NCI-H2029 treated with DMSO at 0.1 percent for 48 hours (cell line): ENCODE measurements at places on chromosomes 11 and 22.

GRCh38 chr11:114075891-114076441 lies 16.5 kb downstream of the ZBTB16 start:
- DNase-seq: no peak

DNA sequence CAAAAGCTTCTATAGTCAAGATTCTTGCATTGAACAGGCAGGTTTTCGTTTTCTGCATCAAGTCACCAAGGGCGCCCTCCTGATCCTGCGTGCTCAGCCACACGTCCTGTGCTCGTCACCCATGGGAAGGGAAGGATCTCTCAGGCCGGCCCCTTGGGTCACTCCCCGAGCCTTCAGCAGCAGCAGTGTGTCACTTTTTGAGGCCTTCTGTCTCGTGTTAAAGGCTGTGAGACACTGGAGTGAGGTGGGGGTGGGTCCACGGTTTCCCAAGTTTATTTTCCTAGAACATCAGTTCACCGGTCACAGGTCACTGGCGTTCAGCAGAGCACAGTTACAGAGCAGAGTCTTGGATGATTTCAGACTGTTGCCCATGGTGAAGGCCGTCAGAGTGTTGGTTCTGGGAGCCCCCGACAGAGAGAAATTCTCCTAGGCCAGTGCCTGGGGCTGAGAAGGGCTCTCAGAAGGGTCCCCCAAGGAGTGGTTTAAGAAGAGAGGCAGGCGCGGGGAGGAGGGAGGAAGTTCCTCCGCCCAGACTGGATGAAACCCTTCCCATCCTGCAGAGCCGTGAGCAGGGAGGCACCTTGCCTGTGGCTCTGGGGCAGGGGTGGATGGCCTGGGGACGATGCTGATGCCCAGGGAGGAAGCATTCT lies 13.5 kb upstream of the ADORA2A start:
- DNase-seq: no peak

DNA sequence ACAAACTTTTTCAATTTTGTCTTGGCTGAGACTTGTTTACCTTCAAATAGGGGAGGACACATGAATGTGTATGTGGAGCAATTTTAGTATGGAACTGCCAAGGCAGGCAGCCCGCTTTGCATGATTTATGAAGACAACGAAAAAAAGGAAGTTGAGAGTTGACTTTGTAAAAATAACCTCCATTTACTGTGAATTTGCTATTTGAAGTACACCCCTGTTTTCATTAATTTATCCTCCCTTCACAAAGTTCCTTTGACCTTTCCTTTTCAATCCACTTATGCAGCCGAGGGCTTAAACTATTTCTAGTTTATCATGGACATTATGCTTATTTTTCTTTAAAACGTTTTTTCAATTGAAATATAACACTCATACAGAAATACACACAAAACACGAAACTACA lies 369.6 kb upstream of the CADM1 start:
- DNase-seq: no peak

GRCh38 chr22:38218661-38219622 lies 17.1 kb downstream of the MAFF start:
- DNase-seq: no peak

DNA sequence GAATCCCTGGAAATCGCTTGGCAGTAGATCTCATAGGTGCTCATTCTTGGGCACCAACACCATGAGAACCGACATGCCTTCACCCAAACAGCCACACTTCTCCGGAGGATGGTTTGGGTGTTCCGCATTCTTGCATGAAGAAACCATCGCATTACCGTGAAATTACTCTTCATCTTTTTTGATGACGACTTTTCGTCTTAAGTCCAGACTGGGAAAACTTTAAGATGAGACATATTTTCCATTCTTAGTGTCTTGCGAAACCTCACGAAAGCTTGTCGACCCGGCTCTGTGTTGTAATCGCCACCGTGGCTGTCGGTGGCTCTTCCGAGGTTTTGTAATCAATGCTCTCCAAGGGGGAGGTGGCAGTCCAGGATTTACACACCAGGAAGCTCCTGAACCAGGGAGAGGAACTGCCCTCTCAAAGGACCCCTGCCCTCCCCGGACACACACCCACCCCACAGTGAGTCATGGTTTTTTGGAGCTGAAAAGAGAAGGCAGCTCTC lies 1.7 kb downstream of the TOM1 start:
- DNase-seq: no peak

GRCh38 chr11:13717331-13717730 lies 48.9 kb downstream of the FAR1 start:
- DNase-seq: no peak

- no peak for DNase-seq
These were observed 292.2 kb downstream of the ST3GAL4 start for GRCh38 chr11:126647735-126648134.

- no peak for DNase-seq
These were observed 84.6 kb upstream of the LRRC55 start for GRCh38 chr11:57097149-57097548.

GRCh38 chr11:72716290-72716689 lies 35.9 kb downstream of the ARAP1 start:
- DNase-seq: no peak

GRCh38 chr11:129331217-129331616 lies 44.4 kb upstream of the BARX2 start:
- no peak for DNase-seq

- peak; percentile 49 for DNase-seq
These were observed 2.9 kb downstream of the PIK3IP1 start for GRCh38 chr22:31289344-31289743.

DNA sequence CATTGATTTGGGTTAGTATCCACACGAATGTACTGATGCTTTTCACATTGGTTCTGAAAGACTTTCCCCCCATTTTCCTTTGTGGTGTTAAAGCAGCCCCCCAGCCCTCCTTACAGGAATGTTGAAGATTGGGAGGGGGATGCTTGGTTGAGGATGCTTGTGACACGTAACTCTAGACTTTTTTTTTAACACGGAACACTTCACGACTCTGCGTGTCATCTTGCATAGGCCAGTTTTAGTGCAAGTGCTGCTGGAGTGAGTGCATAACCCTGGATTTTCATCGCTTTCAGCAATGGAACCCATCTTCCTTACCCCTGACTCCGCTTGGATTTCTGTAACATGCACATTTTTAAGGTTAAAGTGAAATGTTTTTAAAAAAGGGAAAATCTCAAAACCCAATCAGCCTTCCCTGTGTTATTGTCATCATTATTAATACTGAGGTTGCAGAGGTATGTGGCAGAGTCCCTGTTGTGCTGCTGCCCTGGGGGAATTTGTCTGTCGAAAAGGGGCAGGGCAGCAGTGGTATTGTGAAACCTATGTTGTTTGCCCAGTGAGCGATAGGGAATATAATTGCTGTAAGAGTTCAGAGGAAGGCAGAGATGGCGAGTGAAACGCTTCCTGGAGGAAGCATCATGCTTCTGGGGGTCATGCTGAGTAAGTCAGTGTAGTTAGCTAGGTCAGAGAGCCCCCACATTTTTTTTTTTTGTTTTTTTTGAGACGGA lies 12.1 kb downstream of the CECR2 start:
- no peak for DNase-seq

- DNase-seq: no peak
These were observed 34.4 kb upstream of the SUSD2 start for GRCh38 chr22:24146791-24147353.

- no peak for DNase-seq
These were observed 18.9 kb upstream of the RFPL3 start for GRCh38 chr22:32338757-32339156.

- no peak for DNase-seq
These were observed 11.8 kb upstream of the RAPSN start for GRCh38 chr11:47460571-47461235.

DNA sequence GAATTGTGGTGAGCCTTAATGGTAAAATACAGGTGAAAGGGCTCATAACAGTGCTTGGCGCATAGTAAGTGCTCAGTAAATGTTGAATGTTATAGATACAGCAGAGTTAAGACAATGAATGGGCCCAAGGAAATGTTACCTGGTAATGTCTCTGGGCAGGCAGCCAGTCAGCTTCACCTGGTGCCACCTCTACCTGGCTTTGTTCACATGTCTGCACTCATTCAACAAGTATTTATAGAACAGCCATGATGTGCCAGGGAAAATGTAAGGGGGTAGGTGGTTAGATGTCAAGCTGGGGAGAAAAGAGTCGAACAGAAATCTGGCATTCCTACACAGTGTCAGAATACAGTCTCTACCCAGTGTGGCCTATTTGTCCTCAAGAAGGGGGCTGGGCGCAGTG lies 238.8 kb upstream of the SYN3 start:
- peak; percentile 92 for DNase-seq

GRCh38 chr22:46320716-46321386 lies 14.7 kb upstream of the TRMU start:
- no peak for DNase-seq

- no peak for DNase-seq
These were observed 51.9 kb upstream of the EIF3D start for GRCh38 chr22:36580846-36581245.

- DNase-seq: no peak
These were observed 9.3 kb downstream of the APOBEC3H start for GRCh38 chr22:39106326-39106725.

- no peak for DNase-seq
These were observed 8.6 kb downstream of the MICAL2 start for GRCh38 chr11:12118949-12119348.

- DNase-seq: no peak
These were observed 117.8 kb upstream of the C11orf87 start for GRCh38 chr11:109304159-109304558.

DNA sequence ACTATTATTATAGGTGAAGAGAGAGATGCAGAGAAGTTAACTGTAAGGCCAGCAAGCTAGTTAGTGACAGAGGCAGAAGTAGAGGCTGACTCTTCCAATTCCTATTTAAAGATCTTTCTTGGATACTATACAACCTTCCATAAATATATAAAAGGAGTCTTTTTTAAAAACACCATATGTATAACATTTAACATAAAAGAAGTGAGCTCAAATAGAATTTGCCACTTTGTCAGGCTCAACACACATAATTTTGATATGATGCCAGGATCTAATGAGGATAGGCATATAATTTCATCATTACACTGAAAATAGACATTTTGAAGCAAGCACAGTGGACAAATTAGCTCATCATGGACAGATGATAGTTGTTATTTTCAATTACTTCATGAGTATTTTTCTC lies 64.1 kb upstream of the MPPED2 start:
- no peak for DNase-seq

GRCh38 chr11:61201476-61201875 lies 1.8 kb upstream of the PGA3 start:
- no peak for DNase-seq

DNA sequence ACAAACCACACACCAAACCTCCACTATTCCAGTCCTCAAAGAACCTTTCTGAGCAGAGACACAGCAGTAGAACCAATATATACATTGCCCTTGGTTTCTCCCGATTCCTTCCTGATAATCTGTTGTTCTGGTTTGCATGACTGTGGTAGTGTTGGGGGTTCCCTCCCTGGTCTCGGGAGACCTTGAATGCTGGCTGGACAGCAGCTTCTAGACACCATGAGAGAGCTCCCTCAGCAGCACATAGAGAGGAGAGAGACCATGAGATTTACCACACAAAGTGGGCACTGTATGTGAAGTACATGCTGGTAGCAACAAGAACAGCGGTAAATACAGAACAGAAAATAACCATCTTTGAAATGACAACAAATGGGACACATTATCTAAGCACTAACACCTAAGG lies 2.6 kb downstream of the C11orf91 start:
- no peak for DNase-seq

- no peak for DNase-seq
These were observed 2.0 kb downstream of the TENM4 start for GRCh38 chr11:79438631-79439409.

DNA sequence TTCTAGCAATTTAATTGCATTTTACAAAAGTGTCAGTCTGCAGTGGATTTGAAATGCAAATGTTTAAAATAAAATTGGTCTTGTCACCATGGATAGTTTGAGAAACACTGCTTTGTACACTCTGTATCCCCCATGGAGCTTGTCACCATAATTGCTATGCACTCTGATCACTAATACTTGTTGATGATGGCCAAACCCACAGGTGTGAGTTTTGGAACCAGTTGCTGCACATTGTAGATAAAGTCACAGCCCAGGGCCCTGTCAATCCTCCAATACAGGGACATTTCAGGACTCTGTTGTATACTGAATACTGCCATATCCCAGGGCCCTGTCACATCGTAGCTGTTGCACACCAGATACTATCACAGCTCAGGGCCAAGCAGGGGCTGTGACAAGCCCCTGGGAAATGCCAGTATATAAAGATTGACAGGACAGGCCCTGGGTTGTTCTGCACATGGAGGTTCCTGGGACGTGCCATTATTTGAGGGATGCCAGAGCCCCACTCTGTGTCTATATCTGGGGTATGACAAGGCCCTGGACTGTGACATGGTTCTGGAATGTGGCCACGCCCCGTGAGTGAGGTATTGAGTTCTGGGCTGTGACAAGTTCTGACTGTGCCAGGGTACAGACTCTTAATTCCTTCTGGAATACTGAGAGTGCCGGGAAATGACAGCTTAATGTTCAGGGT lies 27.9 kb upstream of the SMPD1 start:
- DNase-seq: no peak

GRCh38 chr11:6319704-6320410 lies 444 bp downstream of the CAVIN3 start:
- no peak for DNase-seq

DNA sequence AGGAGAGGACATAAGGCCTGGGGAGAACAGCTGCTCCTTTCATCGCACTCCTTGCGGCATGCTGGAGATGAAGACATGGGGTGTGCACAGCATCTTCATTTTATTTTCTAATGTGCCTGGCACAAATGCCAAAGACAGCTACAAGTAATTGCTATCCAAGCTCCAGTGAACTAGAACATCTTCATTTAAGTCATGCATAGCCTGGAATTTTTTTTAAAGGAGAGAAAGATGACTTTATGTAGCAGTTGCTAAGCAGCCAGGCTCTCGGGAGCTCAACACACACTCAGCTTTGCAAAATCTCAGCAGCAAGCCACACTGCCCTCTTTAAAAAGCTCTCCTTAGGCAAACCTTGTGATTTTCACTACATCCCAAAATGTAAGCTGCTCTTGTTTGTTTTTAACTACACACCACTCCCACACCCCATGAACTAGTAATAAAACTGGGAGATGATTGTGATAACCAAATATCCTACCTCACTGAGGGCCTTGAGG lies 164.5 kb upstream of the POU2AF2 start:
- no peak for DNase-seq

DNA sequence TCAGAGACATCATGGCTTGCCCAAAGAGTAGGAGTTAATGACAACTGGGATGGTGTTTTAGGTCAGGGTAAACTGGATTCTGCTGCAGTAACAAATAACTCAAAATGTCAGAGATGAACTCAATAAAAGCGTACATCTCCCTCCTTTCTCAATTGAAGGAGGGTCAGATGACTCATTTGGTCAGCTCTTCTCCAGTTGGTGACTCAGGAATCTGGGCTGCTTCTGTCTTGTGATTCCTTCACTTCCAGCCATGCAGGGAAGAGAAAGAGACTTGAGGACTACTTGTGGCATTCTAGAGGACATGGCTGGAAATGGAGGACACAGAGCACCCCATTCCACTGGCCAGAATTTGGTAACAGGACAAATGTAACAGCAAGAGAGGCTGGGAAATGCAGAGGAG lies 3.2 kb upstream of the SYT13 start:
- no peak for DNase-seq

- no peak for DNase-seq
These were observed 57.2 kb downstream of the CCDC83 start for GRCh38 chr11:85912414-85912813.
